ENCODE measurements at places on chromosomes 5 and 9.

DNA sequence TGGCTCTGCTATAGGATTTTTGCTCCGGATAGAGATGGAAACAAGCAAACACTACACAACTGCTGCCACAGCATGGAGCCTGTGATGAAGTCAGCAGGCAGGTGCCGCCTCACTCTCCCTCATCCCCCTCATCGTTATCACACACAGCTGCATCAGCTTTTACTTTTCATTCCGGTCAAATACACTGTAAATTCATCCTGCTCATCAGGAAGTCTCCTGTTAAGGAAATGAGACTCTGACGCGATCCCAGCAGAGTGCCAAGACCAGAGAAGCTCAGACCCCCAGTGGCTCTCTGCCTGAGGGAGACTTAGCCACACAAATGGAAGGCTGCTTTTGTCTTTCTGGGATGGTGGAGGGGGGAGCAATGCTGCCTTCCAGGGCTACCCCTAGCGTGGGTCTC is 270.2 kb downstream of the ELAVL2 start:
- DNase-seq, result no peak

DNA sequence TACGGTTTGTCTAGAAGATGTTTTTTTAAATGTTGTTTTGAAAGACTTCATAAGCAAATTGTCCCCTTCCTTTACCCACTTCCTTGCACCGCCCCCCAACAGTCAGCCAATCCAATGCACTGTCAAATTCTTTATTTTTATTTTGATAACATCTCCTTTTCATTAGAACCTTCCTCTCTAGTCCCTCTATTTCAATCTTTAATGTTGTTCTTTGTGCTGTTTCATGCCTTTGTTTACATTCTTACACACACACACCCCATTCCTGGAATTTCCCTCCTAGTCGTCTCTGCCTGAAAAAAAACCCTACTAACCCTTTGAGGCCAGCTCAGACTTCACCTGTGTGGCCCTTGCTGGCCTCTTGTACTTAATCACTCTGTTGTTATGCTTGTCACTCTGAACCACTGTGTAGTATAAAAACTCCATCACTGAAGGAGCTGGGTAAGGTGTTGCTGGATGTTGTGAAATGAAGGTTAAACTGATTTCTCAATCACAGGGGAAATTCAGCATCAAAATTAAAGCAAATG is 133.4 kb downstream of the UGCG start:
- DNase-seq, result no peak

GRCh38 chr5:115898656-115899055 is 56.9 kb downstream of the AP3S1 start:
- DNase-seq, result no peak

GRCh38 chr5:78985725-78986223 is 664 bp upstream of the ARSB start:
- peak; percentile 40 for DNase-seq

DNA sequence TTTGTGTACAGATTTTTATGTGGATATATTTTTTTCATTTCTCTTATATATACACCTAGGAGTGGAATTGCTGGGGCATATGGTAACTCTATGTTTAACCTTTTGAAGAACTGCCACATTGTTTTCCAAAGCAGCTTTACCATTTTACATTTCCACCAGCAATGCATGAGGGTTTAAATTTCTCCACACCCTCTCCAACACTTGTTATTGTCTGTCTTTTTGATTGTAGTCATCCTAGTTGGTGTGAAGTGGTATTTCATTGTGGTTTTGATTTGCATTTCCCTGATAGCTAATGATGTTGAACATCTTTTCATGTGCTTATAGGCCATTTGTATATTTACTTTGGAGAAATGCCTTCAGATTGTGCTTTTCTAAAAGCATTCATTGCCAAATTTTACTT is 39.1 kb downstream of the YTHDC2 start:
- no peak for DNase-seq

GRCh38 chr9:91729558-91729842 is 220.5 kb downstream of the ROR2 start:
- DNase-seq, result no peak

DNA sequence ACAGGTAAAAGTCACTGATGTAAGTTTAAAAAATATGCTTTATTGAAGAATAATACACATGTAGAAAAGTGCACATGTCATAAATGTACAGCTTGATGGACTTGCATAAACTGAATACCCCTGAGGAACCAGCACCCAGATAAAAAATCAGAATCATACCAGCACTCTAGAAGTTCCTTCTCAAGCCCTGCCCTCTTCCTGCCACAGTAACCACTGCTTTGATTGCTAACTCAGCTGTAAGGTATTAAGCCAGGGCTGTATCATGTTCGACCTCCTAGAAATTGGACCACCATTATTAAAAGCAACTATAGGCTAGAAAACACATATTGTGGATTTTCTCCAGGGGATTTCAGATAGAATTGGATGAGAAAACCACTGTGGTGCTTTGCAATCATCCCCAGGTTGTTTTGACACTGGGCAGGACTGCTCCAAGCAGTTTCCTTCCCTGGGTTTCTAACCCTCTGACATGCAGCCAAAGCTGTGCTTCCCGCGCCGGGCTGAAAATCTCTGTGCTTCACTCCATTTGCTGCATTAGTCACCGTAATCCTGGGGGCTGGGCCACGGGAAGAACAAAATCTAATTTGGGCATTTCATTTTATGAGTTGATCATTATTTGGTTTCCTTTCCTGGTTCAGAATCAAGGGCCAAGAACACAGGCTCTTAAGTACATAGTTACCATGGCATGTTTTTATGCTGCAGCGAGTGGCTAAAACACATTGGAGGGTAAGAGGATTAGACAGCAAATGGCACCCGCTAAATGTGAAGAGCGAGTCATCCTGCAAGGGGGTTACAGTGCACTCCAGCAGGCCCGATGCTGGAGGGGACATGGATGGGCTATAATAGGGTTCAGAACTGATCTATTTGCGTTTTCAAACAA is 139.4 kb upstream of the IL12B start:
- peak; percentile 47 for DNase-seq

DNA sequence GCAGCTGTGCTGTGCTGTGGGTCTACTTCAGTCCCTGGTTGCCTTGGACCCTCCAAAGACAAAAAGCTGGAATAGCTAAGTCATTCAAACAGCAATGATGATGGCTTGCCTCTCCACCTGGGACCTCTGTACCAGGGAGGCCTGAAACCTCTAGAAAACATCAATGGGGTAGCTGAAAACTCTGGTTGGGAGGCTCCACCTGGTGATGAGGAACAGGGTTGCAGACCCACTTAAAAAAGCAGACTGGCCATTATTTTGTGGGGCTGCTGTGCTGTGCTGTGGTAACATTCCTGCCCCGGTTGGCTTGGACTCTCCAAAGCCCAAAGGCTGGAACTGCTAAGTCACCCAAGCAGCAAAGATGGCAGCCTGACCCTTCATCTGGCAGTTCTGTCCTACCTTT is 839.3 kb upstream of the ARRDC3 start:
- no peak for DNase-seq

DNA sequence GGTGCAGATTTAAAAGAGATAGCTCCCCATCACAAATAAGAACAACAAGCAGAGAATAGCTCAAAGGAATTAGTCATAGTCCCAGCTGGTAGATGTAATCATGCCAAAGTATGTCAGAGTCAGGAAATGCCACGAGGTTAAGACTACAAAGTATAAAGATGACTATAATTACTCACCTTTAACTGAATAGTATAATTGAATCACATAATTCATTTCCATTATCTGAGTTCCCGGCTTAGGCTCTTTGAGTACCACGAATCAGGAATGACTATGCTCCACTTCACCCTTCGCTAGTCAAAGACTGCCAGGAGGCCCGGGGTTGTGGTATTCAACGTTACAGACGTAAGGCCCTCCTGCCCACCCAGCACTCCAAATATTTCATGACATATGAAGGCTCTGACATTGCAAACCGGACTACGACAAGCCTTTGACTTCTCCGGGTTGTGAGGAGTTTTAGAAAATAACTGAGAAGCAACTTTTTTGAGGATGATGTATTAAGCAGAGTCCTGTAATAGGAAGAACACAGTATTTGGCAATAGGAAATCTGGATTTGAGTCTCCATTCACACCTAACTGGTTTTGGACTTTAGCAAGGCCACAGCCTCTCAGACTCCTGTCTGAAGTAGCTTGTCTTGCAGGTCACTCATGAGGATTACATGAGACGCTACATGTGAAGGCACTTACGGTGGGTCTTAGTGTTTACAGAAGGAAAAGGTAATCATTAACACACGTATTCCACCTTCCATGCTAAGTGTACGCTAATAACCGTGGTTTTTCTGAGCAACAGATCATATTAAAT is 64.6 kb downstream of the ENC1 start:
- DNase-seq, result no peak

- no peak for DNase-seq
Observed at GRCh38 chr5:74875994-74876791, 10.0 kb upstream of the FAM169A start.

DNA sequence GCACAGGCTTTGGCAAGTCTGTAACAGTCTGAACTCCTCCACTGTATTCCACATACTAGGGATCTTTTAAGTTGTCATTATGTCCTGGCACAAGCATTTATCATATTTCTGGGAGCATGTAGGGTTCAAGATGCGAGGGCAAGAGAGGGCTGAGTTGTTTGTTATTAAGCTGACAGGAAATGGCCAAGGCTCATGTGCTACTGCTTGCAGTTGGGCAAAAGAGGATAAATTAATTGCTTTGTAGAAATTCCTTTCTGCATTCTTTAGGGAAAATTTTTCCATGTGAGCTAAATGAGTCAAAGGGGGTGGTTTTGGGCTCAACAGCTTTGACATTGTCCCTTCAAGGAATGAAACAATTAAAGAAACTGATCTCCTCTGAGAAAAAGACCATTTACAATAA is 35.4 kb downstream of the DOCK8 start:
- DNase-seq, result no peak

- DNase-seq, result no peak
Observed at GRCh38 chr5:33160871-33161270, 279.9 kb upstream of the TARS1 start.

DNA sequence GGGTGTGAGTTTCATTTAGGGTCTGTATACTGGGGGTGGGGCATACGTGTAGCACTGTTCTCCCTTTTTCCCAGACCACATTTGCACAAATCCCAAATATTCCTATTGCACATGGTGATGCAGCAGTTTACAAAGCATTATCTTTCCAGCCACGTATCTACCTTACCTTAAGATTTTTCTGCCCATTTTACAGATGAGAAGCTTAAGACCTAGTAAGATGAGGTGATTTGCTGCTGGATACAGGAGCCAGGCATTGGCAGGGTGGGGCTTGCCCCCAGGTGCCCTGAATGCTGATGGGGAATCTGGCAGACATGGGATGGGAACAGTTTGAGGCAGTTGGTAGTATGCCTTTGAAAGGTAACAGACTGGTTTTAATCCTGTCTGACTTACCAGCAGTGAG is 12.5 kb downstream of the LHX2 start:
- DNase-seq, result no peak

- no peak for DNase-seq
Observed at GRCh38 chr9:19146441-19147024, 19.2 kb upstream of the PLIN2 start.

DNA sequence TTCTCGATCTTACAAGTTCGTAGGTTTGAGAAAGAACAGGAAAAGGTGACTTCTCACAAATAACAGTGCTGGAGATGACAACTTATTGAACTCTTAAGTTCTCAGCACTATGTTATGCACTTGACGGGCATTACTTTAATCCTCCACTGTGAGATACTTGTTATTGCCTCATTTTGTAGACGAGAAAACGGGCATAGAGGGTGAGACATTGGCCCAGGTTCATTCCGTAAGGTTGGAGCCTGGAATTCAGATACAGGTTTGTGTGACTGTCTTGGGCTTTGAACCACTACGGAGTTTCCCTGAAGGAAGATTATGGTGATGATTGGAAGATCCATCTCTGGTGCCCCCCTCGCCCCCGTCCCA is 657 bp downstream of the MAT2B start:
- peak; percentile 56 for DNase-seq

DNA sequence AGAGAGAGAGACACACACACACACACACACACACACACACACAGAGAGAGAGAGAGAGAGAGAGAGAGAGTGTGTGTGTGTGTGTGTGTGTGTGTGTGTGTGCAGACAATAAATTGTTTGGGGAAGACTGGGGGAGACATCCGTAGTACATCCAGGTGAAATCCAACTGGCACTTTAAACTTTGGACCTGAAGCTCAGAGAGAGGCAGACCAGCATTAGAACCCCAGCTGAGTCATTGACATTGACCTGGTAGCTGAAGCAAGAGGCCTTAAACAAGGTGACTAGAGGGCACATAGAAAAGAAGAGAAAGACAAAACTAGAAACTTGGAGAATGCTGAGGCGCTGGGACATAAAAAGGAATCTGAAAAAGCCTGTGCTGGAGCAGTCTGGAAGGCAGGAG is 251.5 kb downstream of the CRB2 start:
- DNase-seq, result no peak

DNA sequence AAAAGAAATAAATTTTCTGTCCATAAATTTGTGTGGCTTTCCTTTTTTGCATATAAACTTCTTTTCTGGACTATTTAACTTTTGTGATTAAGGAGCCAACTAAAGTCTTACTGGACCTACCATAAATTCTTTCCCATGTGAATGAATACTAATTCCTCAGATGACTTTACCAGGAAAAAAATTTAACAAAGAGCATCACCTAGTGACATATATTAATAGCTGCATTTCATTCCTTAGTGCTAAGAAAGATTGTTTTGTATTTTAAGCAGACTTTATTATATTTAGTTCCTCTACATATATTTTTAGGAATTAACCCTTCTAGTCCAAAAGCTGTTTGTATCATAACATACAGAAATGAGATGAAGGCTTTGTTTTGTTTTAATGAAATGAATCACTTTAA is 64.4 kb downstream of the C9orf85 start:
- DNase-seq, result no peak

GRCh38 chr9:121305269-121305994 is 37.5 kb downstream of the GSN start:
- DNase-seq, result no peak

GRCh38 chr5:146644831-146645230 is 128.8 kb upstream of the GPR151 start:
- DNase-seq, result no peak

DNA sequence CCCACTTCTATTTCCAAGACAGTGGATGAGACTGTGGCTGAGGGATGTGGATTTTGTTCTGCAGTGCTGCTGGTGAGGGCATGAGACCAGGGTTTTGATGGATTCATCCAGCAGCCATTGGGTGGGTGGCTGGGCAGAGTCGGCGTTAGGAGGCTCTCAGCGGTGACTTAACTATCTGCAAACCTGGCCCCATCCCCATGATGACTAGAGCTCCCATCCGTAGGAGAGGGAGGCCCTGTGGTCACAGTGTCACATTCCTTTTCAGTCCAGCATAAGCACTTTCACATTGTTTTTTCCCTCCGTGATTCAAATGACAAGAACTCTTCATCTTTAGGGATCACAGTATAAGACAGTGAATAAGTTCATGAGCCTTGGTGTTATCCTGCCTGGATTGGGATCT is 60.4 kb upstream of the SPRY4 start:
- no peak for DNase-seq

- no peak for DNase-seq
Observed at GRCh38 chr5:170312666-170313065, 15.1 kb upstream of the LCP2 start.

- no peak for DNase-seq
Observed at GRCh38 chr5:142016556-142016955, 3.7 kb upstream of the GNPDA1 start.

Data from NCI-H524 (cell line).